Inflammatory macrophage treated with lipopolysaccharide for 4 hours (primary cell): ENCODE measurements at places on chromosomes 6 and 20.

GRCh38 chr6:83019741-83020140 lies 45.9 kb downstream of the UBE3D start:
- no peak for DNase-seq

DNA sequence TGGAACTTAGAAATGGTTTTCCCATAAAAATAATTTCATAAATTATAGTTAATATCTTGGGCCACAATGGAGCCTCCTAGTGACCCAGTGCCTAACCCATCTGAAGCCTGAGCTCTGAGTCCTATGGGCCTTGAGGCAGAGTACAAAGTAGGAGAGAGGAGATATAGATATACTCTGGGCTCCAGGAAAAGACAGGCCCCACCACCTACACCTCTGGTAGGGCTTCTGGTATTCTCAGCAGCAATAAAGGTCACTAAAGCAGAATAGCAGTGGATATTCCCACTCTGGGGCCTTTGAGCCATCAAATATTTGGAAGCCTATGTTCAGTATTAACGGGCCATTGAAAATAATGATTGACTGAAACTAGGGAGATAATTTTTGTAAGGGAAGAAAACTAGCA lies 24.1 kb downstream of the CYP39A1 start:
- DNase-seq = no peak

GRCh38 chr6:4350567-4351519 lies 215.5 kb upstream of the ECI2 start:
- DNase-seq = no peak

- DNase-seq = peak; percentile 15
These were observed 1.3 kb upstream of the LRRC1 start for GRCh38 chr6:53793318-53794136.

GRCh38 chr6:157909282-157909664 lies 72.4 kb upstream of the SYNJ2 start:
- no peak for DNase-seq

- no peak for DNase-seq
These were observed 75.5 kb upstream of the CCDC167 start for GRCh38 chr6:37575221-37575620.

DNA sequence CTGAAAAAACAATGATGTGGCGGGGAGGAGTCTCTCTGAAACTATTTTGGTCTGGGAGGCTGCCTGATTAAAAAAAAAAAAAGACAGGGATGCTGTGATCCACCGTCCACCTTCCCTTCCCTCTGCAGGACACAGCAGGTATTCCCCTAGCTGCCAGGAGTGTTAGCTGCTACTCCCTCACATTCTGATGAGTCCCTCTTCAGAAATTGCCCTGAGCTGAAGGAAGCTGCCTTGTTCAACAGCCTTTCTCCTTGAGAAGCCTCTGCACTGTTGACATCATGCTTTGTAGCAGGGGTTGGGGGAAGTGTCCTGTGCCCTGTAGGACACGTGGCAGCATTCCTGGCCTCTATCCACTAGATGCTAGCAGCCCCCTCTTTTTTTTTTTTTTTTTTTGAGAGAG lies 71.7 kb upstream of the ZMYND8 start:
- DNase-seq = no peak

GRCh38 chr6:169263374-169263773 lies 9.7 kb upstream of the THBS2 start:
- DNase-seq = no peak

DNA sequence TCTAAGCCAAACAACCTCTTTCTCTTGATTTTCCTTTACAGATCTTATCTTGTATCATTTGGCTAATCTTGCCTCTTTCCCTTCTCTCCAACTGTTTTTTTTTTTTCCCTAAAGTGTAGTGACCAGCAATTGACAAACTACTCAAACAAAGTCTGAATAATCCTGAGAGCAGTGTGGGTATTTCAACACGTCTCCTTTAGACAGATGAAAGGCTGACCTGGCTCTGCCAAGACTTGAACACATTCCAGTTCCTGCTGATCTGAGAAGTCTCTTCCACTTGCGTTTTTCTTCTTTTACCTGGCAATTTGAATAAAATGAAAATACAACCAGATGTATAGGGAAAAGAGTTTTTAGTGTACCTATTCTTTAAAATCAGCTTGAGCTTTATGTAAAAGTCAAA lies 168.4 kb downstream of the GJA10 start:
- DNase-seq = no peak

- DNase-seq = no peak
These were observed 496.3 kb upstream of the MAP3K7 start for GRCh38 chr6:91083211-91083610.

DNA sequence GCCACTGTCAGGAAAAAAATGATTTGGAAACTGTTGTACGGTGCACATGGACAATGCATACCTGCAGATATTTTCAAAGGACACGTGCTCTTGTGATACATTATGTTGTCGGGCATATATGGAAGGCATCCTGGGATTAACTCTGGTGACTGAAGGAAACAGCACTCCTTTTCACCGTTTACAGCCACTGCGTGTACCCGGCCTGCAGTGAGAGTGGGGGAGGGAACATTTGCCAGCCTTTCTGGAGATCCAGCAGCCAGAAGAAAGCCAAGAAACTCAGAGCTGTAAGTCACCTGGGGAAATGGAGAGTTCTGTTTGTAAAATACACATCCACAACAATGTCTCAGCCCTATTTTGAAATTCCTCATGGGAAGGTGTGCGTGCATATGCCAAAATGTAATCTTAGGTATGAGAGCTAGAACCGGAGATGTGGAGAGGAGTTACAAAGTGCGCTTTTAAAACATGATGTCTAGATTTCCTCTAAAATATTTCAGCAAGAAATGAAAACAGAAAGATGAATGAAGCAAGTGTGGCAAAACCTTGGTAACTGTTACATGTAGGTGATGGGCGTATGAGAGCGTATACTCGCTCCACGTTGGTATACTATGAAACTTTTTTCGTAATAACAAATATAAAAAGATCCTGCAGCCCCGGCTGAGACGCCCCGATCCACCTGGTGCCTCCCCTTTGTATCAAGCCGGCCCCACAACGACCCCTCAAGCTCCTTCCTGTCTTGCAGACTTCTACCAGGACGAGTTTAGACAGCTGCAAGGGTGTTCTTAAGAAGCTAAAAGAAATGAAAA lies 8.6 kb upstream of the FOXF2 start:
- DNase-seq = no peak

DNA sequence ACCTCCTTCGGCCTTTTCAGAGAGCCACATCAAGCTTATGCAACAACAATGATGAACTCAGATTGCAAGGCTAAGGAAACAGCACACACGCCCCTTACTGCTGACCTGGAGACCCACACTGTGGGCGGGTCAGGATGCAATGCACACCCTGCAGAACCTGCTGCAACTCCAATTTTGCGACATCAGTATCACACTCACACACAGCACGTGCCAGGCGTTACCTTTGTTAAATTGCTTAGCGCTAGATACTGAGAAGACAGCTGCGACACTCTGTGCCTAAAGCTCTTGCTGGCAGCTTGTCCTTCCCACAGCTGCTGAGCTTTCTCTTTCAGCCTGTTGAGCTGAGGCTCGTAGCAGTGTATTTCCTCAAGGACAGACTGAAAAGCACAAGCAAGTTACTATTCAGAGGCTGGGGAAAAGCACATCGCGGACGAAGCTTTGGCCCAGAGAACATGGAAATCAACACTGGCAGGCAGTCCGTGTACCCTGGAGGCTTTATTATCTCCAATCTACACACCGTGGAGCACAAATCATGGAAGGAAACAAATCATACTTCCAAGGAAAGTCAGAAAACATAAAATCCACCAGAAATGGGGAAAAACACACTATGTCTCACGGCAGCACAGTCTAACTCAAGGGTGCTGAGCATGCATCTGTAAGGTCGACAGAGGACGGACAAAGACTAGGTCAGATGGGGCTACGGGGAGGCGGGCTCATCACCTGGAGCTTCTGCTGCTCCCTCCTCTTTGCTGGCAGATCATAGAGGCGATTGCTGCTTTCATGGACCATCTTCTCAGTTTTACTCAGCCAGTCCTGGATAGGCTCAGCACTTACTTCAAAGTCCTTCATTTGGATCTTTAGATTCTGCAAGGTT lies 268.2 kb downstream of the SYNE1 start:
- no peak for DNase-seq

GRCh38 chr20:2330090-2330695 lies 34.4 kb downstream of the TGM3 start:
- no peak for DNase-seq
